ENCODE measurements at places on chromosomes 7 and 10.

- no peak for DNase-seq
Measured at GRCh38 chr10:75037171-75038153, 74.0 kb upstream of the SAMD8 start.

DNA sequence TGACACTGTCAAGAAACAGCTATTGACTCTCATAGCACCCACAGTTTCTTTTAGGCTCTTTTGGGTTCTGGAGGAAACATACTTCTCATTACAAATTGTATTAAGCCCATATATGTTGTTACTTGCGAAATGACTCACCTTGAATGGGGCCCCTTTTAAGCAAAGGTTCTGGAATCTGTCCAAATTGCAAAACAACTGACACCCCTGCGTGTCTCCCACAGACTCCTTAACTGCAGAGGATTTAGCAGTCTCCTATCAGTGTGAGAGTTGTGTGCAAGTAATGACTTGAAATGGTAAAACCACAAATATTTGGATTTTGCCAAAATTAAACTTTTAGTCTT, 192.3 kb downstream of the DNAJC1 start:
- no peak for DNase-seq

GRCh38 chr10:114802177-114802576, 19.4 kb upstream of the FHIP2A start:
- no peak for DNase-seq

- DNase-seq = no peak
Measured at GRCh38 chr10:36175954-36176353, 533.9 kb upstream of the FZD8 start.

DNA sequence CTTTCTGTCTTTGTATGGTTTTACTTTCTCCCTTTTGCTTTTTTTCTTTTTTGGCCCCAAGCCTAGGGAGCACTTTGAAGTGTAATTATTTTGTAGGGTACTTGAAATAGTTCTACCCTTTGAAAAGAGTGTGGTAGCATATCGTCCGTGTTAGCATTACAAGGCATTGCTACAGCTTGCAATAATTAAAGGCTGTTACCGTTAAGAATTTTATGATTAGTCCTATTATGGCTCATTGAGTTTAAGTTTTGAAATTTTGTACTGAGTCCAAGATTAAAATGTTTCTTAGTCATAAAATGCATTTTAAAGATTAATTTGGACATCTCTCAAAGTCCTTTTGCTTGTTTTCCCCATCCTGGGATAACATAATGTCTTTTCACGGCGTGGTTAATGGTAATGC, 490.0 kb upstream of the LRRN3 start:
- DNase-seq = no peak

DNA sequence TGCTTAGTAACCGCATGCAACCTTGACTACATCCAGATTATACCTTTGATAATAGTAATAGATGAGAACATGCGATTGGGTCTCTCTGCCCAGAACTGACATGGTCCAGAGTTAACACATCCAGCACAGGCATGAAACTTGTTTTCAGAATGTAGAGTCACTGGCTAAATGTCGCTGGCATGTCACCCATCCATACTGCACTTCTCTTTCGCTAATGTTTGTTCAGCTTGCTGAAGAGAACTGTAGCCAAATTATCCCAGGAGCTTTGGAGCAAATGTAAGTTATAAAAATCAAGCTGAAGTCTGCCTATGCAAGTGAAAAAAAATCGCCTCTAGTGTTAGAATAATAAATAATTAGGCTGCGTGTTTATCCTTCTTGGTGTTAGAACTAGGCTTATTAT, 98.2 kb downstream of the PRTFDC1 start:
- no peak for DNase-seq

- no peak for DNase-seq
Measured at GRCh38 chr10:24916365-24916764, 36.0 kb downstream of the PRTFDC1 start.

- DNase-seq = no peak
Measured at GRCh38 chr7:55309040-55309991, 55.8 kb upstream of the LANCL2 start.

GRCh38 chr10:131689486-131689885, 211.3 kb upstream of the PPP2R2D start:
- no peak for DNase-seq

DNA sequence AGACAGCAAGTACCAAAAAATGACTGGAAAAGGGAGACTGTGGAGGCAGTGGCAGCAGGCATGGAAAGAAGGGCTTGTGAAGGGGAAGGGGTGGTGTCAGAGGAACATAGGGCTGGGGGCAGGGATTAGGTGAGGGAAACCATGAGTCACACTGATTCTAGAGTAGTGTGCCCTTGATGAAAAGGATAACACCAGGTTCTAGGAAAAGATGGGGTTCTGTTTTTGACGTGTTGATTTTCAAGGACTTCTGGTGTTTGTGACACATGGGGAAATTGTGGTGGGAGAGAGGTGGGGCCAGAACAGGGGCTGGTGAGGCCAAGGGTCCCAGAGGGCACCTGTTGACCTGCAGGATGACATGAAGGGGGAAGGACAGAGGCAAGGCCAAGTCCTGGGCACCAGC, 57.1 kb downstream of the FIGNL1 start:
- DNase-seq = no peak

DNA sequence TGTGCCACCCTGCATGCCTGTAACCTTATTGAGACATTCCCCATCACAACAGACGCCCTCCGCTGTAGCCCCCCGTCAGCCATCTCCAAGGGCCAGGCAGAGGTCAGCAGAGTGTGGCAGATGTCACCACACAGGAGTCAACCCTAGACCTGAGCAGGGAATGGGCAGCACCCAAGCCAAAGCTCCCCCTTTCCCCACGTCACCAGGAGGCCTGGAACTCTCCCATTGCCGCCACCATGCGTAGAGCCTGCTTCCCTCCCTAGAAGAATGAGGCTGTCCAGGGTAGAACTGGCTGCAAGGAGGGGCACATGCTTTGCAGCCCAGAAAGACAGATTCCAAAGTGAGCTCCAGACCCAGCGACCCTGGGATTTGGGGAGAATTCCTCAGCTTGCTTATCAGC, 342.9 kb downstream of the TNS3 start:
- no peak for DNase-seq

GRCh38 chr10:65571011-65571570, 1354.7 kb upstream of the LRRTM3 start:
- no peak for DNase-seq

DNA sequence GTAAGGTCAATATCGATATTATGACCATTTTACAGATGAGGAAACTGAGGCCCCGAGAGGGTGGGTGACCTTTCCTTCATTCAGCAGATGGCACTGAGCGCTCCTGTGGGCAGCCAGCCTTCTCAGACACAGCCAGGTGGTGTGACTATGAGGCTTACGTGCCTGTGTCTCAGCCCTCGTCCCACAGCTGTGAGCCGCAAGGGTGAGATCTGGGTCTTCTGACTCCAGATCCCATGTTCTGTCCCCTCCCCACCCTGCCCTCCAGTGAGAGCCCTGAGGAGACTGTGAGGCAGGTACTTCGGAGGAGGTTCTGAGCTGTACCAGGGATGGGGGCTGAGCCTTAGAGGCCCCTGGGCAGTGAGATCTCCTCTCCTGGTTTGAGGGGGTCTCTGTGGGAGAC, 613.8 kb upstream of the FOXK1 start:
- no peak for DNase-seq

DNA sequence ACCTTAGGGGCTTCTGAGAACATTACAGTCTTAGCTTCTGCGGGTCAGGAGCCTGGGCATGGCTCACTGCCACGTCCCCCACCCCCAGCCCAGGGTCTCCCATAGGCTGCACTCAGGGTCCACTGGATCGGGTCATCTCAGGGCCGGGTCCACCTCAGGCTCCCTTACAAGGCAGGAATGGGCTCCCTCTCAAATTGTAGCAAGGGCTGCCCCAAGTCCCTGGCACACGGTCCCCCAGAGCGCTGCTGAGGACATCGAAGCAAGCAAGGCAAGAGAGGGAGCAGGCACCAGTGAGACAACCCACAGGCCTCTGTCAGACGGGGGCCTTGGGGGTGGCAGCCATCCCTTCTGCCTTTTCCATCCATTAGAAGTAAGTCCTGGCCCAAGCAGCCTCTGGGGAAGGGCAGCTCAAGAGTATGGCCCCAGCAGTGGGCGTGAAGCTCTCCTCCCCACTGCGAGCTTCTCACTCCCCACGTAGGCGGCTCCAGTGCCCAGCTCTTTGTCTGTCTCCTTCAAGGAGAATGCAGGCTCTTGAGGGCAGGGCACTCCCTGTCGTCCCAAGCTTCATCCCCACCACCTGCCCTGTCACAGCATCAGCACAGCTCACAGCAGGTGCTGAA, 18.0 kb upstream of the RET start:
- no peak for DNase-seq

GRCh38 chr10:30701451-30702173, 72.1 kb upstream of the LYZL2 start:
- DNase-seq = no peak

GRCh38 chr7:2037301-2037807, 195.4 kb downstream of the MAD1L1 start:
- DNase-seq = no peak

GRCh38 chr7:142868986-142869415, 14.1 kb downstream of the EPHB6 start:
- no peak for DNase-seq

- DNase-seq = no peak
Measured at GRCh38 chr10:77417359-77417758, 220.2 kb downstream of the KCNMA1 start.

DNA sequence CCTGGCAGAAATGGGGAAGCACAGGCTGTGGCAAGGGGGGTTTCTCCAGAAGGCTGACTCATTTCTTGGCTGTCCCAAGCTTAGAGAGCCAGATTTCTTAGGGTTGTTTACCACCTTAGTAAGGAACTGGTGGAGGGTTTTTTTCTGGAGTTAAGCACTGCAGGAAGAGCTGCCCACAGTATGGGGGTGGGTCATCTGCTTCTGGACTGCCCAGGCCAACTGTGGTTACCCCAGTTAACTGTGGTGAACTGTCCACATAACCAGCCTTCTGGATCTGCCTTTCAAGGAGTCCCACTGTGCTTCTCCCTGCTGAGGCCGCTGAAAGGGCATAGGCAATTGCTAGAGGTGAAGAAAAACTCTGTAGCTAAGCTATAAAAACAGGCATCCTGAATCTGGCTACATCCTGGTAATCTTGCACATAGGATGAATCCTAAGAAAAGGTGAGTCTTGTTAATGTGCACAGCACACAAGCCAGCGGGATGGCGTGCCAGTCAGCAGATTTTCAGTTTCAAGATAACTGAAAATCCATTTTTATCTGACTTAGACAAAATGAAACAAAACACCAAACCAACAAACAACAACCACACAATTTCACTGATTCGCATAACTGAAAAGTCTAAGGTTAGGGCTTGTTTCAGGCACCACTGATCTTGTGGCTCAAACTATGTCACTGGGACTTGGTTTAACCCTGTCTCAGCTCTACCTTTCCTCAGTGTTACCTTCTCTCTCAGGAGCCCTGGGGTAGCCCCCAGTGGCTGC, 21.6 kb upstream of the TSPAN33 start:
- DNase-seq = no peak

- no peak for DNase-seq
Measured at GRCh38 chr10:114552050-114552449, 106.0 kb downstream of the ABLIM1 start.

GRCh38 chr10:11721806-11722205, 20.4 kb upstream of the ECHDC3 start:
- no peak for DNase-seq

GRCh38 chr10:116888380-116889055, 39.2 kb downstream of the ENO4 start:
- DNase-seq = peak; percentile 74

DNA sequence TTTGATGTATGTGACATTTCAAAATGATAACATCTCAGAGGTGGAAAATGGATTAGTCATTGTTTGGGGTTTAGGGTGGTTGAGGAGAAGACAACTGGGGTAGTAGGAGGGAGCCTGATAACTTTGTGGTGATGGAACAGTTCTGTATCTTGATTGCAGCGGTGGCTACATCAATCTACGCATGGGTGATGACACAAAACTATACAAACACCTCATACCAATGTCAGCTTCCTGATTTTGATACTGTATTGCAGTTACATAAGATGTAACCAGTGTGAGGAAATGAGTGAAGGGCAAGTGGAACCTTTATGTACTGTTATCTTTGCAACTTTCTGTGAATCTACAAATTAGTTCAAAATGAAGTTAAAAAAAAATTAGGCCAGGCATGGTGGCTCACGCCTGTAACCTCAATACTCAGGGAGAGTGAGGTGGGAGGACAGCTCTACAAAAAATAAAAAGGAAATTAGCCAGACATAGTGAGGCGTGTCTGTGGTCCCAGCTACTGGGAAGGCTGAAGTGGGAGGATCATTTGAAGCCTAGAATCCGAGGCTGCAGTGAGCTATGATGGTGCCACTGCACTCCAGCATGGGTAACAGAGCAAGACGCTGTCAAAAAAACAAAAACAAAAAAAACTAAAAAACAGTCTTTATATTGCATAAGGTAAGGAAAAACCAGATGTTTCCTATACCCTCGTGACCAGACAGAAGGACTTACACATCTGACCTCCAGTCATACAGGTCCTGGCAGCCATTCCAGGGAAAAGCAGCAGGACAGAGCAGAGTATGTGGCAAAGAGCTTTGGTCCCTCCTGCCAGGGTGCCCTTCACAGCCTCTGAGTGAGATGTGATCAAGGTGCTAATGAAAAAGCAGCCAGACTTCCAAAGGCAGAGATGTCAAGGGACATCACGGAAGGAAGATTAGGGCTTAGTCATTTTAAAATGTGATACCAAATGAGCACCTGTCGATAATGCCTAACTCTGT, 50.8 kb downstream of the CYTH3 start:
- no peak for DNase-seq

DNA sequence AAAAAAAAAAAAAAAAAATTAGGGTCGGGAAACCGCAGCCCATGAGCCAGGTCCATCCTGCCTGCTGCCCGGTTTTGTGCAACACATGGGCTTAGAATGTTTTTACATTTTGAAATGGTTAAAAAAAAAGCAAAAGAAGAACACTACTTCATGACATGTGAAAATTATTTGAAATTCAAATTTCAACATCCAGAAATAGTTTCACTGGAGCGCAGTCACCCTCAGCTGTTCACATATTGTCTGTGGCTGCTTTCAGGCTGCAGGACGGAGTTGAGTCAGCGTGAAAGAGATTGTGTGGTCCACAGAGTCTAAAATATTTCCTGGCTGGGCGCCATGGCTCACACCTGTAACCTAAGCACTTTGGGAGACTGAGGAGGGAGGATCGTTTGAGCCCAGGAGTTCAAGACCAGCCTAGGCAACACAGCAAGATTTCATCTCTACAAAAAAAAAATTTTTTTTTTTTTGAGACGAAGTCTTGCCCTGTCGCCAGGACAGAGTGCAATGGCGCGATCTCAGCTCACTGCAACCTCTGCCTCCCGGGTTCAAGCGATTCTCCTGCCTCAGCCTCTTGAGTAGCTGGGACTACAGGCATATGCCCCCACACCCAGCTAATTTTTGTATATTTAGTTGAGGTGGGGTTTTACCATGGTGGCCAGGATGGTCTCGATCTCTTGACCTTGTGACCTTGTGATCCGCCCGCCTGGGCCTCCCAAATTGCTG, 63.9 kb upstream of the ECHDC3 start:
- no peak for DNase-seq

DNA sequence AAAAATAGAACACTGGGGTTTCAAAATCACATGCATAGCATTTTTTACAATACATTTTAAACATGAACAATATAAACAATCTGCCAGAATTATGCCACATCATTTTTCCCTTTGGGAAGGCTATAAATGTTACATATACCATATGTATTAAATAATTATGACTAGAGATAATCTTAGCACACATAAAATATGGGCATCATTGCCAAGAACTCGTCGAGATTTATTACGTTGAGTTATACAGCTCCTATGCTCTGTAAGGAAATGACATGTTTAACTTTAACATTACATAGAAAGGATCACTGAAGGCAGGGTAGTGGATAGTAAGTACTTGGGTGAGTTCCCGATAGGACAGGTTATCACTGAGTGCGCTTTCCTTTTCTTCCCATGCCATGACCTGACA, 267.8 kb downstream of the PARD3 start:
- DNase-seq = no peak

- peak; percentile 58 for DNase-seq
Measured at GRCh38 chr7:100888988-100889750, at the start of gene UFSP1. Gene UFSP1 (minus strand): TSS chr7:100889715. CDS start chr7:100889271, 444 bp downstream.
